CD4-positive, alpha-beta memory T cell (primary cell): ENCODE measurements at places on chromosomes 5 and 9. TPM values are rescaled to one million over a fixed set of nuclear protein-coding genes. Genes with fewer than 3 reads are reported as not detected.

Gene CDH12
- not detected for polyA plus RNA-seq

Gene SLC34A3
- not detected for polyA plus RNA-seq

Gene ZFAND5
- 80.4 TPM for polyA plus RNA-seq

Gene ISCA1
- 52.1 TPM for polyA plus RNA-seq

Gene AFAP1L1
- polyA plus RNA-seq, result not detected

Gene KCNMB1
- polyA plus RNA-seq, result not detected

Gene GFI1B
- polyA plus RNA-seq, result not detected

Gene GCNT4
- 2.0 TPM for polyA plus RNA-seq

Gene BTNL3
- not detected for polyA plus RNA-seq

Gene ENHO
- not detected for polyA plus RNA-seq

Gene SPINK4
- polyA plus RNA-seq, result not detected

Gene ZNF879
- polyA plus RNA-seq, result 4.4 TPM

Gene LCN15
- polyA plus RNA-seq, result not detected

Gene PPP2R2B
- 9.5 TPM for polyA plus RNA-seq

Gene CEL
- 0.15 TPM for polyA plus RNA-seq

Gene ZNF483
- polyA plus RNA-seq, result 7.9 TPM

Gene INSL4
- not detected for polyA plus RNA-seq

Gene NOXA1
- 0.29 TPM for polyA plus RNA-seq

Gene SLC25A48
- polyA plus RNA-seq, result not detected

Gene BRINP1
- polyA plus RNA-seq, result not detected

Gene PIP5KL1
- polyA plus RNA-seq, result 0.26 TPM

Gene MZB1
- polyA plus RNA-seq, result 0.84 TPM

Gene C5orf47
- not detected for polyA plus RNA-seq

Gene KIF24
- not detected for polyA plus RNA-seq

Gene GPR151
- not detected for polyA plus RNA-seq

Gene TMC1
- not detected for polyA plus RNA-seq

Gene C5orf52
- not detected for polyA plus RNA-seq

Gene ARID3C
- polyA plus RNA-seq, result not detected

Gene ZCCHC9
- polyA plus RNA-seq, result 20.0 TPM

Gene CCDC183
- polyA plus RNA-seq, result 0.64 TPM

Gene MPDZ
- not detected for polyA plus RNA-seq

Gene SAXO1
- 0.09 TPM for polyA plus RNA-seq

Gene STOM
- 254 TPM for polyA plus RNA-seq

Gene ADRB2
- polyA plus RNA-seq, result 5.2 TPM

Gene MTRR
- polyA plus RNA-seq, result 117 TPM

Gene RICTOR
- 6.7 TPM for polyA plus RNA-seq

Gene TRAF2
- polyA plus RNA-seq, result 25.2 TPM

Gene FRMD3
- polyA plus RNA-seq, result 0.22 TPM

Gene ZFP62
- 21.1 TPM for polyA plus RNA-seq

Gene PCDHA8
- polyA plus RNA-seq, result not detected

Gene BAAT
- polyA plus RNA-seq, result 0.08 TPM
